ENCODE measurements at places on chromosomes 6 and 20. TPM values are rescaled to one million over a fixed set of nuclear protein-coding genes. Genes with fewer than 3 reads are reported as not detected.

The LAMA4 gene
- 0.88 TPM for total RNA-seq

The MC3R gene
- not detected for total RNA-seq

The STMND1 gene
- total RNA-seq, result not detected

The CRISP2 gene
- total RNA-seq, result not detected

The CDKN1A gene
- 203 TPM for total RNA-seq

The PAK5 gene
- total RNA-seq, result not detected

The IRF4 gene
- total RNA-seq, result 0.14 TPM

The OR12D3 gene
- not detected for total RNA-seq

The PERP gene
- total RNA-seq, result 81.7 TPM

The ZNF322 gene
- total RNA-seq, result 5.3 TPM

The KCNB1 gene
- 0.44 TPM for total RNA-seq

The OXT gene
- not detected for total RNA-seq

The OR2J3 gene
- not detected for total RNA-seq

The CDC25B gene
- 210 TPM for total RNA-seq

The SGK2 gene
- total RNA-seq, result 5.6 TPM

The ISM1 gene
- total RNA-seq, result 0.42 TPM

The ULBP3 gene
- total RNA-seq, result 4.0 TPM

The PCK1 gene
- total RNA-seq, result not detected

The COL11A2 gene
- total RNA-seq, result 0.77 TPM

The PBOV1 gene
- total RNA-seq, result not detected

The C2 gene
- total RNA-seq, result 0.66 TPM

The LRRC73 gene
- total RNA-seq, result 1.2 TPM

The RIN2 gene
- total RNA-seq, result 33.7 TPM

The ADGB gene
- not detected for total RNA-seq

The GABRR2 gene
- total RNA-seq, result 0.20 TPM

The HMGCLL1 gene
- total RNA-seq, result 0.16 TPM

The SNRPB gene
- total RNA-seq, result 1,067 TPM

The BPIFA1 gene
- not detected for total RNA-seq

The GMPR gene
- 0.30 TPM for total RNA-seq

The PRDM1 gene
- total RNA-seq, result 4.2 TPM

The SIRPD gene
- not detected for total RNA-seq

The POM121L2 gene
- not detected for total RNA-seq

The F13A1 gene
- not detected for total RNA-seq

The CD24 gene
- 281 TPM for total RNA-seq

The SMLR1 gene
- total RNA-seq, result not detected

The ID1 gene
- total RNA-seq, result 194 TPM

The PRSS35 gene
- not detected for total RNA-seq

The HFE gene
- 13.8 TPM for total RNA-seq

The BIRC7 gene
- total RNA-seq, result 4.4 TPM

The GPX5 gene
- not detected for total RNA-seq
